GM12878 (cell line): ENCODE measurements at places on chromosomes 3 and 15. TPM values are rescaled to one million over a fixed set of nuclear protein-coding genes. Genes with fewer than 3 reads are reported as not detected.

IQCH gene
- 0.41 and 0.96 TPM in 2 replicates for total RNA-seq

C3orf49 gene
- not detected in 2 replicates for total RNA-seq

IMPG2 gene
- total RNA-seq, result 0.11 and 0.13 TPM in 2 replicates

- DNase-seq, result no peak
- H3K36me3 ChIP-seq, result no peaks in the 10 kb centered on the region
- H3K4me3 ChIP-seq, result no peak overlapping the region
- H3K27ac ChIP-seq, result no peak overlapping the region
Observed at GRCh38 chr3:170033489-170033888, 4.3 kb upstream of the GPR160 start.

GRCh38 chr3:37216597-37217097 is 42.3 kb upstream of the LRRFIP2 start:
- no peak for DNase-seq
- no peak overlapping the region for H3K4me3 ChIP-seq
- H3K27me3 ChIP-seq, result no peaks in the 10 kb centered on the region
- H3K27ac ChIP-seq, result no peak overlapping the region
- H3K4me1 ChIP-seq, result no peaks in the 10 kb centered on the region
- H3K36me3 ChIP-seq, result no peaks in the 10 kb centered on the region

GRCh38 chr15:69809421-69809820 is 288.3 kb downstream of the TLE3 start:
- no peak for DNase-seq
- no peak overlapping the region for H3K27ac ChIP-seq
- no peaks in the 10 kb centered on the region for H3K36me3 ChIP-seq

- no peaks in the 10 kb centered on the region for H3K4me1 ChIP-seq
- no peak for DNase-seq
- H3K4me3 ChIP-seq, result no peak overlapping the region
- H3K27ac ChIP-seq, result no peak overlapping the region
Observed at GRCh38 chr15:26790118-26790517, 17.3 kb upstream of the GABRB3 start.

DNA sequence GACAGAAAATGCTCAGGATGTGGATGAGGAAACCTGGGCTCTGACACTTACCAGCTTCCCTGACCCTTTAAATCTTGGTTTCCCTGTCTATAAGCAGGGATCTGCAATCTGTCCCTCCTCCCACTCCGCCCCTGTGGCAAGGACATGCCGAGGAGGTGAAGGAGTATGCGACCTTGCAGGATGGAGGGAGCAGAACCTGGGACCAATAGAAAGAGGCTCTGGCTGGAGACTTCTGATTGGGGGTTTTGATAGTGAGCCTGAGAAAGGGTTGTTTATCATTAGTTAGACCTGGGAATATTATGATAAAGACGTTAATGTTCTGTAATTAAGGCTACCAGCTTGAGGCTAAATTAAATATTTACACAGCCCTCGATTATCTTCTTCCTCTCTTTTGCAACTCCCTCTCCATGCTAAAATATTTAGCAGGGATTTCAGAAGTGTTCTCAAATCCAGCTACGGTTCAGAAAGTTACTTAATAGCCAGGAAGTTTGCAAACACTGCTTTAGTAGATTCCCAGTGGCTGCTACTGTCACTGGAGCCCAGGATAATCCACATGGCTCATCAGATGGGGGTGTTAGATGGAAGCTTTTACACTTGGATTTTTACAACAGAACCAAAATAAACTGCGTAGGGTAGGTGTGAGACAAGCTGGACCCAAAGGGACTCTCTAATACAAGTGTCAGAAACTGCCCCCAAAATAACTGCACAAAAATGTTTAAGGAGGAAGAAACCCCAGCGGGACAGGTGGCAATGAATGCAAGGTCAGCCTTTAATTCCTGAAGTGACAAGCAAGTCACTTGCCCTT is 9.2 kb upstream of the PAQR5 start:
- no peaks in the 10 kb centered on the region for H3K4me1 ChIP-seq
- DNase-seq, result no peak
- H3K4me3 ChIP-seq, result no peak overlapping the region
- no peak overlapping the region for H3K27ac ChIP-seq
- no peaks in the 10 kb centered on the region for H3K36me3 ChIP-seq

GRCh38 chr15:69515508-69515907 is 62.9 kb downstream of the RPLP1 start:
- no peak overlapping the region for H3K27ac ChIP-seq
- H3K36me3 ChIP-seq, result no peaks in the 10 kb centered on the region
- no peaks in the 10 kb centered on the region for H3K4me1 ChIP-seq
